ENCODE measurements at places on chromosomes 5 and 9.

DNA sequence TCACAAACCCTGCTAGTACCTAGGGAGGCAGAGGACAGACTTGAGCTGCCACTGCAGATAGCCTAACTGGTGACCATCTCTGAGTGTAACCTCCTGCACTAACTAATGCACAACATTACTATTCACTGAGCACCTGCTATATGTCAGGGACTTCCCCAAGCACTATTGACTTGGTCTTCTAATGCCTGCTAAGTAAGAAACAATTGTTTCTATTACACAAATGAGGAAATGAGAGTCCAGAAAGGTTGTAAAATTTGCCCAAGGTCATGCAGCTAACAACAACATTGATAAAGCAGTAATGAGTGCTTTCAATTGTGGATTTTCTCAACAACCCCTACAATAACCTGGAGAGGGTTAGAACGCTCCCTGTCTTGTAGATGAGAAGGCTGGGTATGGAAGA lies 183.7 kb downstream of the ZNF462 start:
- DNase-seq, result no peak

DNA sequence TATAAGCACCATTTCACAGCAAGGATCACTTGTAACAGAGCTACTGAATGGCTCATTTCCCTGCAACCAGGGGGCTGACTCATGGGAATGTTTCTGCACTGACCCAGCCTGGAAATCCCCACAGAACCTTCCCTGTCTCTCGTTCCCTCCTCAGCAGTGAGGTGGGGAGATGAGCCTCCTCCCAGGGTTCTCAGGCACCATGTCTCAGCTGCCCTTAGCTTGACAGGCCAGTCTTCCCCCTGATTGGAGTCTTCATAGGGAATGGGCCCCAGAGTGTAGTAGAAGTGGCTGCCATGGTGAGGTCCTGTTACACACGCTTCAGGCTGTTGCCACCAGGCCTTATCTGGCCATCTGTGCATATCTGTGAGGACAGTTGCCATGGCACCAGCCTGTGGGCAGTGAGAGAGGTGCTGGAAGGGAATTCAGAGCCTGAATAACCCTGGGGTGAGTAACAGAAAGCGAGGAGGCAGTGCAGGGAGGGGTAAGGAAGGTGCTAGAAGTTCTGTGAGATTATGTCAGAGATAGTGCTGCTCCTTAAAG lies 324.4 kb downstream of the ENC1 start:
- no peak for DNase-seq

DNA sequence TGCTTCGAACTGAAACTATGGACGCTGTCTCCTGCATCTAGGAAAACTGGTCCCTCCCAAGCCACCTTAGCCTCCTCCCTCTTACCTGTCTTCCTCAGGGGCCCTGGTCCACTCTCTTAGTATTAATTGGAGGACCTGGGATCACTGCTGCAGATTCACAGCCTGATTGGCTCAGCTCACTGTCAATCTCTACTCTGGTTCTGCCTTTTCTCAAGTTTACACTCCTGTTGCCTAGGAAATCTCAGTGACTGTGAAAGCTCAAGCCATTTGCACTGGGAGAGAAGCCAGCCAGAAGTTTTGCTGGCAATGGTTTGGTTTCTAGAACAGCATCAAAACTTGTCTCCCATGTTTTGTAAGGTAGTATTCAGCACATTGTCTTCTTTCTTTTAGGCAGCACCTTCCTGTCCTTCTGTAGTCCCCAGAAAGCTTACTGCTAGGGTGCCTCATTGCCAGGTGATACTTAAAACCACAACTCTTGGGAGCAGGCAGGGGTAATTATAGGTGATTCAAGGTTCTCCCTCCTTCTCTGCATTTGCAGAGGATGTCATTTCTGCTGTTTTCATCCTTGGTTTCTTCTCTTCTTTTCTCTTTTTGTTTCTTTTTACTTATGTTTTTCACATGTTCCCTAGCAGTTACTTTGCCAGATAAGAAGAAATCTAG lies at the start of gene CAPSL:
TSS of gene CAPSL (minus strand) at position 55 of the 660 bp plus-strand sequence. CDS start 17,502 bp downstream, outside the sequence.
- DNase-seq, result no peak

- no peak for DNase-seq
These were observed 64.0 kb downstream of the NSUN2 start for GRCh38 chr5:6568889-6569288.

- no peak for DNase-seq
These were observed 137.0 kb downstream of the PDE4D start for GRCh38 chr5:59756373-59757035.

DNA sequence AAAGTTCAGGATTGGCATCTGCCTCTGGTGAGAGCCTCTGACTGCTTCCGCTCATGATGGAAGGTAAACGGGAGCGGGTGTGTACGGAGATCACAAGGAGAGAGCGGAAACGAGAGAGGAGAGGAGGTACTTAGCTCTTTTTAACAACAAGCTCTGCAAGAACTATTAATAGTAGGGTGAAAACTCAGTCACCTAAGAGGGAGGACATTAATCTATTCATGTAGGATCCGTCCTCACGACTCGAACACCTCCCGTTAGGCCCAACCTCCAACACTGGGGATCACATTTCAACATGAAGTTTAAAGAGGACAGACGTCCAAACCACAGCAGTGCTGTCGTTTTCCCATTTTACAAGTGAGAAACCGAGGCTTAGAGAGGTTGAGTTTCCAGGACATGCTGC lies 173.7 kb downstream of the SLC28A3 start:
- no peak for DNase-seq

DNA sequence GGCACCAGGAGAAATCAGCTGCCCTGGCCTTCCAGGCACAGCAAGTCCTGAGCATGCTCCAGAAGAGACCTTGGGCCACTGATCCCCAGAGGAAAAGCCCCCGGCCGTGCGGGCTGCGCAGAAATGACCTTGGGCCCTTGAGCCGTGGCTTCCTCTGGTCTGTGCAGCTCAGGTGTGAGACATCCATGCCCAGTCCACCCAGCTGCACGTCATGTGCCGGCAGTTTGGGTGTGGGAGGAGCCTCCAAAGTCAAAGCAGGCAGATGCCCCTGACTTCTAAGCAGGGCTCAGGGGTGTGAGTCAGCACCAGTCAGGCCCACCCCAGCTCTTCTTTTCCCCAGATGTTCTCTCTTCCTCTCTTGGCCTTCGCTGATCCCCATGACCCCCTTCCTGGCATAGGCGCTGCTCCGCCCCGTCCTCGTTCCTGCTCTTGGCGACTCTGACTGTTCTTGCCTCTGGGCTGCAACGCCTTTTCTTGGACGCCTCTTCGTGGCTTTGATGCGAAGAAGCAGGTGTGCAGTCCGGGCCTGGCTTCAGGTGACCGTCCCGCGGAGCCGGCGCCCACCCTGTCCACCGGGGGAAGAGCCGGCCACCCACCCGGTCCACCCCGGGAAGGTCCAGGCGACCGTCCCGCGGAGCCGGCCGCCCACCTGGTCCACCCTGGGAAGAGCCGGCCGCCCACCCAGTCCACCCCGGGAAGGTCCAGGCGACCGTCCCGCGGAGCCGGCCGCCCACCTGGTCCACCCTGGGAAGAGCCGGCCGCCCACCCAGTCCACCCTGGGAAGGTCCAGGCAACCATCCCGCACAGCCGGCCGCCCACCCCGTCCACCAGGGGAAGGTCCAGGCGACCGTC lies 5.9 kb upstream of the QSOX2 start:
- no peak for DNase-seq

DNA sequence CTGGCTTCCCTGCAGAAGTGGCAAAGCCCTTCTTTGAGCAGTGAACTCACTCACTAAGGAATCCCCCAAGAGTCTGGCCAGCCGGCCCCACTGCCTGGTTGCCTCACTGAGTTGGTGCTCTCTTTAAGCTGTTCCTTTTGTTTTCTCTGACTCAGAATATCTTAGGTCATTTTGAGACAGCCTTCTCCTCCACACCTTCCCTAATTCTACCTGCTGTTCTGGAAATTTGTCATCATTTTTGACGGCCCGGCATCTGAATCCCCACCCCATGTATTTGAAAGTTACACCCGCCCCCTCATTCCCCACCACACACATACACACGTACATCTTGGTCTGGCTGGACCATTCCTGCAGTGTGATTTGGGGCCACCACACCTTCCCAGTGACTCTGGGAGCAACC lies 41.8 kb downstream of the FGF1 start:
- no peak for DNase-seq

DNA sequence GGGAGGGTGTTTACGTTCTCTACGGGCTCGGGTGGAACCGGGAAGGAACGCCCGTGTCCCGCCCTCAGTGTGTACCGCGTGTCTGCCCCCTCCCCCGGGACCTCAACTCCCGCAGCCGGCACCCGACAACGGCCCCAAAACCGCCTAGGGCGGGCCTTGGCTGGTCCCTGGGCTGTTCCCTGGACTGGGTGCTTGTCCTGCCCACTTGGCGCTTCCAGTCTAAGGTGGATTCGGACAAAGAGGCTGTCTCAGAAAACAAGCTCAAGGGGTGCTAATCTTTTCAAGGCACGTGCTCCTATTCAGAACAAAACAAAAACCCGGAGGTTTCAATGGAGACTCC lies 379 bp upstream of the CLK4 start:
- DNase-seq, result no peak

- no peak for DNase-seq
These were observed 660.3 kb downstream of the ISL1 start for GRCh38 chr5:52043543-52043942.

GRCh38 chr9:89655990-89656657 lies 51.3 kb downstream of the GADD45G start:
- DNase-seq, result no peak

DNA sequence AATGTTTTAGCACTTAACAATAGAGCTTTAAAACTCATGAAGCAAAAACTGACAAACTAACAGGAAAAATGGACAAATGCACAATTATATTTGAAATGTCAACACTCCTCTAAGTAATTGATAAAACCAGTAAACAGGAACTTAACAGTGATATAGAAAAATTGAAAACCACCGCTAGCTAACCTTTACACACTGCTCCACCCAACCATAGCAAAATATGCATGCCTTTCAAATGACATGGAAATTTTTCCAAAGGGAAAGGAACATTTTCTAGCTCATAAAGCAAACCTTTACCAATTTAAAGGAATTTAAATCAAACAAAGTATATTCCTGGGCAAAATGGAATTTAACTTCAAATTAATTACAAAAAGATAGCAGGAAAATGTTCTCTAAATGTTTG lies 109.2 kb downstream of the ADAMTS19 start:
- DNase-seq, result no peak

DNA sequence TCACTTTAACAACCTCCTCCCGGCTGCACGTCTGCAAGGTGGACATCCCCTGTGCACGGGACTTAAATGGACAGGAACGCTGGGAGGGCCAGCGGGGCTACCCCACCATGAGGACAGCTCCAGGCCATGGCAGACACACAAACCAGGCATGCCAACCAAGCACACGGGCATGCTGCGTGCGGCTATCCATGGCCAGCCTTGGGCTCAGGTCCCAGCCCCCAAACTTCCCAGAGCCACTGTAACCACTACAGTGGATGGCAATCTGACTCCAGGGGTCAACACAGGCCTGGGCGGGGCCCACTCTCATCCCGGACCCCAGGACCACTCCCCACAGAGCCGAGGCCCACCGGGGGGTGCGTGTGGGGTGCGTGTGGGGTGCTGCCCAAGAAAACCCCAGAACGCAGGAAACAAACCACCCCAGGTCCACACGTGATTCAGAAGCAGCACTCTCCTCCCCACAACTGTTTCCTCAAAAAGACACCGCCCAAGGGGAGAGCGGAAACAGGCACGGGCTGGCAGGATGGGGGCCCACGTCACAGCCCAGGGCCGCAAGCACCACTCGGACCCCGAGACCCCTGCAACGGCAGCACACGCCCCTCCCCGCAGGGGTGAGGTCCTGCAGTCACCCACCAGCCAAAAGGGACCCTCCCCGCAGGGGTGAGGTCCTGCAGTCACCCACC lies 7.4 kb downstream of the SLC12A7 start:
- DNase-seq, result no peak

- DNase-seq, result no peak
These were observed 18.0 kb downstream of the MTRR start for GRCh38 chr5:7886849-7887475.

DNA sequence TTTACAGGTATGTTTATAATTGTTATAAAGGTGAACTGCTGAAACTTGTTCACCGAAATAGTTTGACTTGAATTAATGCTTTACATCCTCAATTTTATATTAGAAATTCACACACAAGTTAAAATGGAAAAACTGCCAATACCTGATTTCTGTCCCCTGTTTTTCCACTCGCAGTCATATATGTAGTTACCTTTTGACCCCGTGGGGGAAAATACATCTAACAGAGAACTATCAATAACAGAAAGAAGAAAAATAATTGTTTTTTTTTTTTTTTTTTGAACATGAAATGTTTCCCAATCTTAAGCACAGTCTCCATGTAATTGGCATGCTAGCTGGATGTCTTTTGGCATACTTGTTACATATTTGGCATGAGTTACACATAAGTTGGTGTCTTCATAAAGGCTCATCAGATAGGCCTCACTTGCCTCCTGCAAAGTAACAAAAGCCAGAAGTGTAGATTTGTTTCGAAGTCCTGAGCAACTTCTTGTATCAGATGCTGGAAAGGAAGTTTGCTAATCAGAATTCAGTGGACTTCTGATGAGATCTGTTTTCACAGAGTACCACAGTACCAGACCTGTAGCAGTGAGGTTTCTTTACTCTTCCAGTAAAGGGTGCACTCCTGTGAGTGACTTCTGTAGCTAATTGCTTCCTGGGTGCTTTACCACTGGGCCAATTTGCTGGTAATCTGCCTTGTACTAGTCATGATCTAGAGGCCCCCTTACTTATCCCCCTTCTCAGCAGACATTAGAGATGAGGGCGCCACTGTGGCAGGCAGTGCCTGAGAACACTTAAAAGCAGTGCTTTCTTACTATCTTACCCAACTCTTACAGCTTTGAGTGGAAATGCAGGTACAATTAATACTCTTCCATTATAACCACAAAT lies 36.2 kb upstream of the CXXC5 start:
- DNase-seq, result no peak

GRCh38 chr5:159975462-159976019 lies 33.4 kb upstream of the TTC1 start:
- no peak for DNase-seq

Data from stimulated activated CD8-positive, alpha-beta memory T cell treated with anti-CD3 and anti-CD28 coated beads, Interleukin-2, amount 100 ng/mL, for 48 hours (primary cell).